Activated CD4-positive, alpha-beta T cell treated with anti-CD3 and anti-CD28 coated beads, Interleukin-2, amount 10 ng/mL, durations not matched to agents 24 days and 14 days (primary cell): ENCODE measurements at places on chromosomes 11 and 22. TPM values are rescaled to one million over a fixed set of nuclear protein-coding genes. Genes with fewer than 3 reads are reported as not detected.

DNA sequence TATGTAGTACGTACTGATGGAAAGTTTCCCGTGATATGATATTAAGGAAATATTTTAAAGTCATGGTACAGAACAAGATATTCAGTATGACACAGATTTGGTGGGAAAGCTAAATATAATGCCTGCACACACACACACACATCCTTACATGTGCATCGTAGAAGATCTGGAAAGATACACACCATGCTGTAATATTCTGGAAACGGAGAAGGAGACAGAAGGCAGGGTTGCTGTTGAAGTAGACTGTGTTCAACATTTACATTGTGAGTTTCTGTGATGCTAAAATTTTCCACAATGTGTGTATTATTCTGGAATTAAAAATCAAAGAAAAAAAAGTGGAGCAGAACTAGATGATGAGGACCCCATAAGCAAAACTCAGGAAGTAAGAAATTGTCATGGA is 118.0 kb downstream of the RRAS2 start:
- no peaks in the 10 kb centered on the region for H3K4me1 ChIP-seq
- H3K27me3 ChIP-seq: peaks cover 21% of the 10 kb centered on the region
- no peak overlapping the region for H3K27ac ChIP-seq
- no peak for DNase-seq

Gene DLG2
- total RNA-seq: 0.99 and 1.0 TPM in 2 replicates

Gene NTM
- not detected in 2 replicates for total RNA-seq

DNA sequence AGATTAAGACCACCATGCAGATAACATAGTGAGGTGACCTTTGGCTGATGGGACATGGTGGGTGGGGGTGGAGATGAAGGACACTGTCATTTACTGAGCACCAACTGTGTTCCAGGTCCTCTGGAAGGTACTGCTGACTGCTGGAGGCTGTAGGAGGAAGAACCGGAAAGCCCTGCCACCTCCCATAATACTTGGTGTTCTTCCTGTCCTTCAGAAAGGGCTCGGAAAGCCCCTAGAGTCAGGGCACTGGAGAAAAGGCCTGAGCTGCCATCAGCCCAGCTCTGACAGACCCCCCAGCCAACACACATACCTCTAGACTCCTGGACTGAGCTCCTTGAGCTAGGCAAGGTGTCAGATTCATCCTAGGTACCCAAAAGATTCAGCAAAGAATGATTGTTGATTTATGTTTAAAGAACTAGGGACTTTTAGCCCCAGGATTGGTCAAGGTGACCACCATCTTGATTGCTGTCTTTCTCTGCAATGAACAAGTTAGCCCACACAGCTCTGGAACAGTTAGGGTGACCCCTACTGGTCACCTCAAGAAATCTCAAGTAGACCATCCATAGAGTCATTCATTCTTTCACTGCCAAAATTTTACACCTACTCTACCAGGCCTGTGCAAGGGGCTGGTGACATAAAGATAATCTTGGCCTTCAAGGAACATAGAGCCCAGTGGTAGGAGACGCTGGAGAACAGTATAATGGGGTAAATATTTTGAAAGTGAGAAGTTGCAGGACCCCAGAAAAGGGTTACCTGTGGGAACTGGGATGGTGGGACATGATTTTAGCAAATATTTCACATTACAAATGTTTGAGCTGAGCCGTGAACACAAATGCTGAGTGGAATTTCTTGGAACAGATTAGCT is 39.4 kb downstream of the IRAG1 start:
- no peak overlapping the region for H3K27ac ChIP-seq
- H3K4me3 ChIP-seq: no peak overlapping the region
- H3K27me3 ChIP-seq: no peaks in the 10 kb centered on the region
- peak; percentile 80 for DNase-seq

GRCh38 chr11:64726211-64726641 is 3.2 kb upstream of the NRXN2 start:
- H3K4me3 ChIP-seq: no peak overlapping the region
- peaks cover 14% of the 10 kb centered on the region for H3K4me1 ChIP-seq
- H3K27ac ChIP-seq: no peak overlapping the region
- no peak for DNase-seq
- peaks cover 15% of the 10 kb centered on the region for H3K27me3 ChIP-seq
- H3K36me3 ChIP-seq: peaks cover 25% of the 10 kb centered on the region

Gene EPS8L2
- total RNA-seq: 15.3 and 19.8 TPM in 2 replicates

GRCh38 chr22:46018859-46019258 is 41.9 kb upstream of the WNT7B start:
- H3K27ac ChIP-seq: no peak overlapping the region
- peaks cover 11% of the 10 kb centered on the region for H3K27me3 ChIP-seq
- no peaks in the 10 kb centered on the region for H3K36me3 ChIP-seq
- peaks cover 2% of the 10 kb centered on the region for H3K4me1 ChIP-seq
- H3K4me3 ChIP-seq: no peak overlapping the region

- no peak overlapping the region for H3K27ac ChIP-seq
- H3K4me1 ChIP-seq: no peaks in the 10 kb centered on the region
- DNase-seq: no peak
- H3K4me3 ChIP-seq: no peak overlapping the region
- H3K36me3 ChIP-seq: no peaks in the 10 kb centered on the region
- no peaks in the 10 kb centered on the region for H3K27me3 ChIP-seq
These were observed 178.5 kb upstream of the GUCY1A2 start for GRCh38 chr11:107196732-107197131.
